Calu3 (cell line): ENCODE measurements at places on chromosomes 2 and 18. TPM values are rescaled to one million over a fixed set of nuclear protein-coding genes. Genes with fewer than 3 reads are reported as not detected.

GRCh38 chr2:3299130-3299529, 78.5 kb downstream of the EIPR1 start:
- H3K27me3 ChIP-seq: no peaks in the 10 kb centered on the region
- H3K36me3 ChIP-seq: no peaks in the 10 kb centered on the region
- H3K4me1 ChIP-seq: no peaks in the 10 kb centered on the region
- H3K4me3 ChIP-seq: no peak overlapping the region
- no peak for DNase-seq

- no peaks in the 10 kb centered on the region for H3K27me3 ChIP-seq
- no peak overlapping the region for H3K4me3 ChIP-seq
- H3K36me3 ChIP-seq: no peaks in the 10 kb centered on the region
- no peak overlapping the region for H3K27ac ChIP-seq
Measured at GRCh38 chr2:173305303-173305702, 49.4 kb upstream of the CDCA7 start.

DNA sequence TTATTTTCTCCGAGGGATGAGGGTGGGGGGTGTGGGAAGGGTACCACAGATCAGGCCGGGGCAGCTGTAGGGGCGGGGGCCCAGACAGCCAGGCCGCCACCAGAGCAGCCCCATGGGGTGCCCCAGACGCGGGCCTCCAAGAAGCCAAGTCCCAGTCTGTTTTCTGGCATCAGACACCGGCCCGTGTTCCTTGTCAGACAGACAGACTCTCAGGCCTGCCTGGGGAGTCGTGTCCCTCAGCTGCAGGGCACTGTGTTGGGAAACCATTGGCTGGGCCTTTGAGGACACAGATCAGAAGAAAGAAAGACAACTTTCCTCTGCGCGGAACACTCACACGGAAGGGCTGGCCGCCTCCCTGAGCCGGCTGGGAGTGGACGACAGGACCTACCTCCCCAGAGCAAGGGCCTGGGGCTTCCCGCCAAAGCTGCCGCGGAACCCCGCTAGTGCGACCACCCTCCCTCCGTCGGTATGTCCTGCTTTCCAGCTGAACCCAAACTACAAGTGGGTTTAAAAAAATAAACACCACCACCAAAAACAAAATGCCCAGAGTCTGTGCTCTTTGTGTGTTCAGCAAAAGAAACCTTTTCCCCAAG, 88.0 kb downstream of the SMAD7 start:
- no peaks in the 10 kb centered on the region for H3K4me1 ChIP-seq
- no peak overlapping the region for H3K4me3 ChIP-seq
- no peaks in the 10 kb centered on the region for H3K27me3 ChIP-seq
- no peak overlapping the region for H3K27ac ChIP-seq

GRCh38 chr2:99067871-99068625, 73.5 kb upstream of the C2orf15 start:
- H3K4me1 ChIP-seq: no peaks in the 10 kb centered on the region
- no peak overlapping the region for H3K4me3 ChIP-seq
- no peaks in the 10 kb centered on the region for H3K27me3 ChIP-seq

GRCh38 chr2:112726487-112727190, 5.8 kb downstream of the NT5DC4 start:
- no peaks in the 10 kb centered on the region for H3K27me3 ChIP-seq
- peaks cover 21% of the 10 kb centered on the region for H3K36me3 ChIP-seq
- DNase-seq: peak; percentile 96
- peak overlapping the region; percentile 92 for H3K27ac ChIP-seq
- H3K4me1 ChIP-seq: peaks cover 38% of the 10 kb centered on the region

- H3K36me3 ChIP-seq: no peaks in the 10 kb centered on the region
- no peak for DNase-seq
- H3K27ac ChIP-seq: no peak overlapping the region
- peaks cover 41% of the 10 kb centered on the region for H3K4me1 ChIP-seq
- H3K4me3 ChIP-seq: no peak overlapping the region
- no peaks in the 10 kb centered on the region for H3K27me3 ChIP-seq
Measured at GRCh38 chr2:64538764-64539433, 14.8 kb downstream of the AFTPH start.

- no peaks in the 10 kb centered on the region for H3K4me1 ChIP-seq
- H3K4me3 ChIP-seq: no peak overlapping the region
- peaks cover 29% of the 10 kb centered on the region for H3K36me3 ChIP-seq
- H3K27me3 ChIP-seq: no peaks in the 10 kb centered on the region
- DNase-seq: no peak
Measured at GRCh38 chr2:86492048-86492453, 50.9 kb downstream of the KDM3A start.

- H3K4me3 ChIP-seq: no peak overlapping the region
- no peaks in the 10 kb centered on the region for H3K36me3 ChIP-seq
- no peak overlapping the region for H3K27ac ChIP-seq
- DNase-seq: no peak
Measured at GRCh38 chr2:71601136-71602114, 148.1 kb downstream of the DYSF start.

- no peak overlapping the region for H3K4me3 ChIP-seq
- peaks cover 24% of the 10 kb centered on the region for H3K4me1 ChIP-seq
Measured at GRCh38 chr2:120626566-120626965, 109.1 kb upstream of the GLI2 start.

- H3K4me3 ChIP-seq: no peak overlapping the region
- no peak for DNase-seq
- H3K27ac ChIP-seq: no peak overlapping the region
Measured at GRCh38 chr2:1752751-1753150, 8.4 kb upstream of the PXDN start.

DNA sequence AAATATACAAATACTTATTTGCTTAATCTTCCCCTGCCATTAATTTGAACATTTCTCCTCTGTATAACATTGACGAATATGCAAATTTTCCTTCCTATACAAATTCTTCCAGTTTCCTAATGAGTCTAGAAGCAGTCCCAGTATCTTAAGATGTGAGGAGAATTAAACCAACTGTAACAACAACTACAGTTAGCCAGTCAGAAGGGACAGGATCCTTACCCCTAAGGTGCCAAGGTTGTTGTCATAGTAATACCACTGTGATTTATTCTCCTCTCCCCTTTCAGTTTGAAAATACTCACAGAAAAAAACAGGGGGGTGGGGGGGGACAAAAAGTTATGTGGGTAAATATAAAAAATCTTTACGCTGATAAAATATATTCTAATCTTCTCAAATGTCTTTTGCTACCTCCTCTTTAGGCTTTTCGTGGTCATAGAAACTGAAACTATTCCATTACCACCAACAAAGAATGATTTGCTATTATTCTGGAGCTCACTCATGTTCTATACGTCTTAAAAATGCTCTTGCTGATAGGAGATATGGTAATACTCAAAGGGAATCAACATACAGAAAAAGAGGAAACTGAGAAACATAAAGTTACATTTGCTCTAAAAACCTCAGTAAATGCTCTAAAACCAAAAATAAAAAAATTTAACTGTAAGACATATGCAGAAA, 107.6 kb downstream of the MEMO1 start:
- H3K27ac ChIP-seq: no peak overlapping the region
- no peak for DNase-seq
- no peaks in the 10 kb centered on the region for H3K4me1 ChIP-seq
- peaks cover 12% of the 10 kb centered on the region for H3K36me3 ChIP-seq
- no peak overlapping the region for H3K4me3 ChIP-seq

GRCh38 chr18:45724601-45725000, 620 bp downstream of the SLC14A1 start:
- H3K4me3 ChIP-seq: no peak overlapping the region
- peaks cover 14% of the 10 kb centered on the region for H3K27me3 ChIP-seq
- no peak overlapping the region for H3K27ac ChIP-seq

The MARCO gene
- not detected in 2 replicates for total RNA-seq

The ALK gene
- not detected in 2 replicates for total RNA-seq
